ENCODE measurements at places on chromosomes 6 and 20.
A peak's percentile ranks its signal among the peaks of the same experiment; 100 is the strongest.

DNA sequence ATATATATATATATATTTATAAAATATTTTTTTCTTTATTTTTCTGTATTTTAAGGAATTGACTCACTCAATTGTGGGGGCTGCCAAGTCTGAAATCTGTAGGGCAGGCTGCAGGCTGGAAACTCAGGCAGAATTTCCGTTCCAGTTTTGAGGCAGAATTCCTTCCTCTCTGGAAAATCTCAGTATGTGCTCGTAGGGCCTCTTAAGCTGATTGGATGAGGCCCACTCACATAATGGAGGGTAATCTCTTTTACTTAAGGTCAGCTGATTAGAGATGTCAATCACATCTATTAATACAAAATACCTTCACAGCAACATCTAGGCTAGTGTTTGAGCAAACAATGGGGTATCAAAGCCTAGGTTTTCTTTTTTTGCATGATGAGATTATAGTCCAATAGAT is 244.7 kb upstream of the RNF24 start:
- no peak for DNase-seq

DNA sequence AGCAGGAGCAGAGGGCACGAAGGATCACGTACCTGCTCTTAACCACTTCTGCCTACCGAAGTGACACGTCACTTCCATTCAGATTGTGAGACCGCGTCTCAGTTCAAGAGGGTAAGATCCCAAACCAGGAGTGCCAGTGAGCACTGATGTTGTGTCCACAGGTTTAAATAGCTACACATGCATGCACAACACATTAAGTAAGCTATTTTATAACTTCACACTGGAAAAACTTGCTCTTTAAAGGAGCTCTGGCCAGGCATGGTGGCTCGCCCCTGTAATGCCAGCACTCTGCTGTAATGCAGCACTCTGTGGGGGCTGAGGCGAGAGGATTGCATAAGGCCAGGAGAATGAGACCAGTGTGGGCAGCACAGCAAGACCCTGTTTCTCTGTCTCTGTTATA is 21.1 kb downstream of the ABHD12 start:
- no peak for DNase-seq

- no peak for DNase-seq
Observed at GRCh38 chr20:1490643-1491195, 501 bp downstream of the SIRPB2 start.

DNA sequence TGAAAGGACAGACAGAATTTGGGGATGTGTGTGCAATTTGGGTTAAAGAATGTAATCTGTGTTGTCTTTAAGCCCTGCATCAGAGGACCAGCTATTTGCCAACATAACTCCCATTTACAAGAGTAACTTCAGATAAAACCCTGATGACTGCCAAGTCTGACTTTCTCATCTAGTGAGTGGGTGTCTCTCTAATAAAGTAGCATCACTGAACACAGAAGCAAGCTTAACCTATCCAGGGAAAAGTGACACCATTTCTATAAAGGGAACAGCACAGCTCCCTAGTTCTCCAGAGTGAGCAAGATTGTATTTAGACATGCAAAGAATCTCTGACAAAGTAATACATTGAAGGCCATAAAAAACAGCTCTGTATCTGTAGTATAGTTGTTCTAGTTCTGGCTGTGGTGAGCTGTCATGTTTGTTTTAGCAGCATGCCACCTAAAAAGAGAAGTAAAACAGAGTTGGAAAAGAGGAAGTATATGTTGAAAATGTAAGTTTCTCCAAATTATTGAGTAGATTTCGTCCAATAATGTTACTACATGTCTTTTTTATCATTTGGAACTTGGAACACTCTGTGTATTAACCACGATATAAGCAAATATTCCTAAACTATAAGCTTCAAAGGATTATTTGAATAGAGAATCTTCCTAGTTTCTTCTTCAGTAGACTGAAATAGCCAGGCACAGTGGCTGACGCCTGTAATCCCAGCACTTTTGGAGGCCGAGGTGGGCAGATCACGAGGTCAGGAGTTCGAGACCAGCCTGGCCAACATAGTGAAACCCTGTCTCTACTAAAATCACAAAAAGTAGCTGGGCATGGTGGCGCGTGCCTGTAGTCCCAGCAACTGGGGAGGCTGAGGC is 8.8 kb upstream of the PIM1 start:
- DNase-seq = no peak

GRCh38 chr6:139547122-139547776 is 172.8 kb upstream of the CITED2 start:
- no peak for DNase-seq

- no peak for DNase-seq
Observed at GRCh38 chr6:83917001-83917400, 57.5 kb downstream of the CYB5R4 start.

GRCh38 chr20:37417617-37418467 is 71.9 kb downstream of the SRC start:
- no peak for DNase-seq

DNA sequence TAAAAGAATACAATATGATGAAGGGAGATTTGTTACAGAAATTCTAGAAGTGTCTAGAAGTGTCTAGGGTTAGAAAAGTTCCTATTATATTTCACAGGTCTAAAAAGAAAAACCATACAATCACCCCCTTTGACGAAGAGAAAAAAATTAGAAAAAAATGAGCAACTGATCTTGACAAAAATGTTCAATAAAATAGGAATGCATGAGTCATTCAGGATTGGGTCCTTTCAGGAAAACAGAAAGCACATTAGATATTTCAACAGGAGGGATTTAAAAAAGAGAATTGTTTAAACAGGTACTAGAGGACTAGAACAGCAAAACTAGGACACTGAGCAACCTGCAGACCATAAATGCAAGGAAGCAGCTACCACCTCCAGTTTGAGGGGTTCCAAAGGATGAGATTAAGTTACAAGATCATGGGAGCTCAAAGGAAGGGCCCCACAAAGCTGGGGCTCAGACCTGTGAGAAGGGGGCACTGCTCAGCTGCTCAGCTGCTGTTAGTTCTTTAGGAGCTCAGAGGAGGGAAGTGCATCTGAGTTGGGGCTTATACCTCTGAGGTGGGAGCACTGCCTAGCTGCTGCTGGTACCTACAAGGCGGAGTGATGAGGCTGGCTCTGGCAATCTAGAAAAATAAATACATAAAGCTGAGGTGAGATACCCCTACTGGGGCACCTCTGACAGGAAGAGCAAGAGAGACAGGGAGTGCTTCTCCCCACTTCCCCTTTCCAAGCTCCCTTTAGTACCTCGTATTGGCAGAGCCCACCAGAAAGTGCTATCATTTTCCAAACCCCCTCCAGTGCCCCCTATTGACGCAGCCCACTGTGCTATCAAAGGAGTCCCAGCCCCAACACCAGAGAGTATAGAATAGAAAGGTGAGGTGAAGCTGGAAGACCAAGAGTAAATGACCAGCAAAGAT is 27.1 kb upstream of the BEND6 start:
- DNase-seq = no peak

- no peak for DNase-seq
Observed at GRCh38 chr6:134258849-134259306, 59.0 kb downstream of the SGK1 start.

DNA sequence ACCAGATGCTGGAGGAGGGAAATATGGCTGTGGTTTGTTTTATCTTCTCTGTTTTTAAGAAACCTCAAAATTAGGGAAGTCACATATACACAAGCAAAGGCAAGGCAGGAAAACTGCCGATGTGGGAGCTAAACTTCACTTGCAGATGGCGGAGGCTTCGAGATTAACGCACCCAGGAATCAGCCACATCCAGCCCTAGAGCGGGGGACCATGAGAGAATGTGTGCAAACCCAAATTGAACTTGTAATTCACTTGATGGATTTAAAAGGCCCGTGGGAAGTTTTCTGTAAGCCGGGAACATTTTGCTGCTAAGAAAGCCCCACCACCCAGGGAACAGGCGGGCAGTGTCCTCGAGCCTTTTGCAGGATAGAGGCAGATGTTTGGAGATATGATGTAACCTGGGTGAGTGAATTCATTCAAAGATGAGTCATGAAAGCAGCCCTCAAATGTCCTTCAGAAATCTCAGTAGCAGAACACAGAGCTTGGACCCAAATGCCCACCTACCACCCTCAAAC is 39.9 kb downstream of the PREX1 start:
- DNase-seq = no peak

DNA sequence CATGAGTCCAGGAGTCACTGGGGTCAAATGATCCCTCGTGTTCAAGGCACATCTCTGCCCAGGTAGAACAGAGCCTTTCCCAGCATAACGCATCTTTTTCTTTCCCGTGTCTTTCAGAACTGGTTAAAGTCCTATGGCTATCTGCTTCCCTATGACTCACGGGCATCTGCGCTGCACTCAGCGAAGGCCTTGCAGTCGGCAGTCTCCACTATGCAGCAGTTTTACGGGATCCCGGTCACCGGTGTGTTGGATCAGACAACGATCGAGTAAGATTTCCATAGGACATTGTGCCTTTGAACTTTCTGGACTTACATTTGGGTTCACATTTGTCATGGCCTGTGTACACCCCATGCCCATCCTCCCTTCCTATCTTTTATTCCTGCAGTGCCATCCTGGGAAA is 20.2 kb downstream of the MMP24 start:
- DNase-seq = no peak

DNA sequence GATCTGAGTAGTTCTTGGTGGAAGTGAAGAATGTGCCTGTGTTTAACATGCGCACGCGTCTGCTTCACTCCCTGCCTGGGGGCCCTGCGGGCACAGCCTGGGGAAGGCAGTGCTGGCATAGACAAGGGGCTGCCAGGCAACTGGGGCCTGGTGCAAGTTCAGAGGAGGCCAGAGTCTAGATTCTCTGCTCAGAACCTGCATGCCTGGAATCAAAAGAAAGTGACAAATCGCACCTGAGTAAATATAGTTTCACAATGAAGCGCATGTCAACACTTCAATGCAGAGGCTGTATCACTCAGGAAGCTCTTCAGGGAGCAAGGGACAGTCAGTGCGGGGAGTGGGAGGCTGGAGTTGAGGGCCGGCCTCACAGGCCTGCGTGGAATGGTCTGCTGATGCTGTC is 24.2 kb upstream of the PPP1R14C start:
- DNase-seq = no peak

- no peak for DNase-seq
Observed at GRCh38 chr6:122388945-122389344, 10.5 kb upstream of the HSF2 start.

DNA sequence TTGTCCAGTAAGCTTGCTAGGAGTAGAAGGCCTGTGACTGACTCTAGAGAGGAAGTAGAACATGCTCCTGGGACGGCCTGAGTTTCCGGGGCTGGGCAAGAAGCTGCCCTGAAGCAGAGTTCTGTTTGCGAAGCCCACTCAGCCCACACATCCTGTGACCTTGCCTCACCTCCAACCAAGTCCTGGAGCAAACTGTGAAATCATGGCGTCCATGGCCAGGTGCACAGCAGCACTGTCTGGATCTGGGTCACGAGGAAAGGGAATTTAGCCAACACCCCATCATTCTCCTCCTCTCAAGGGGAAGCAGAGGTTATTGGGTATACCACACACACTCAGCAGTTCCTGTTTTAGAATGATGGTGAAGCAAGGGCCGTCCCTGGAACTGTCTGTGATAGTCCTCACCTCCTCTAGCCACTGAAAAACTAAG is 87.5 kb downstream of the CRYBG1 start:
- peak; percentile 1 for DNase-seq

- DNase-seq = no peak
Observed at GRCh38 chr20:51306081-51306480, 236.4 kb downstream of the NFATC2 start.

- DNase-seq = no peak
Observed at GRCh38 chr20:1427457-1428054, 34.7 kb upstream of the FKBP1A start.

DNA sequence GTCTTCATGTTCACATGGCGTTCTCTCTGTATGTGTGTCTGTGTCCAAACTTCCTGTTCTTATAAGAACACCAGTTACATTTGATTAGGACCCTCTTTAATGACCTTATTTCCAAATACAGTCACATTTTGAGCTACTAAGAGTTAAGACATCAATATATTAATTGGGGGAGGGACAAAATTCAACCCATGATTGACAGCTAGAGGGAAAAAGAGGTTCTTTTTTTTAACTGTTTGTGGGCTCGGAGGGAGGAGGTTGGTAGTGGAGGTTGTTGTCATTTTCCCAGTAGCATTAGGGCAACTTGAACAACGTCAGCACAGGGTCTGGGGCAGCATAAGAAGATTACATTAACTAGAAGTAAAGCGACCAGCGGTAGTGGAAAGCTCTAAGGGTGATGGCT is 2.3 kb upstream of the GMDS start:
- DNase-seq = no peak

DNA sequence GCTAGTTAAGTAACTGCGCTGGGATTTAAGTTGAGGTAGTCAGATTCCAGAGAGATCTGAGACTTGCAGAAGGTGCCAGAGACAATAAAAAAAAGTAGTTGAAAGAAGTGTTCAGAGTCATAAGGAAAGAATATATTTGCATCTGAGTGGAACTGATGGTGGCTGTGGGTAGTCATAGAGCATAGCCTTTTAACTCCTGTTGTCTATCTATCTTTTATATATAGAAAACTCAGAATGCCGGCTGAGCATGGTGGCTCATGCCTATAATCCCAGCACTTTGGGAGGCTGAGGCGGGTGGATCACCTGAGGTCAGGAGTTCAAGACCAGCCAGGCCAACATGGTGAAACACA is 62.0 kb downstream of the CARMIL1 start:
- no peak for DNase-seq

- no peak for DNase-seq
Observed at GRCh38 chr20:3547906-3548305, 77.1 kb downstream of the ATRN start.

- DNase-seq = no peak
Observed at GRCh38 chr20:21286775-21287174, 16.4 kb upstream of the XRN2 start.

DNA sequence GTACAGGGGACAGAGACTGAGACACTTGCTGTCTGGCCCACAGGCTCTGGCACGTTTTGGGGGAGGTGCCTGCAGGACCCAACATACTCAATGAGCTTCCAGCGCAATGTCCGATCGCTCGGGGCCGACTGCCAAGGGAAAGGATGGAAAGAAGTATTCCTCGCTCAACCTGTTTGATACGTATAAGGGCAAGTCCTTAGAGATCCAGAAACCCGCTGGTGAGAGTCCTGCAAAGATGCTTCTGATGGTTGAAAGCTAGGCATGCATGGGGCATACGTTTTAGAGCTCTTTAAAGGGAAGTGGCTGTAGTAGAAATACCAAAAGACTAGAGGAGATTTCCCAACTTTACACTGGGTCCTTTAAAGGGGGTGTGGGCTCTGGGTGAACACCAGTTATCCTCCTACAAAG is 2.2 kb downstream of the PRRC2A start:
- DNase-seq = no peak

DNA sequence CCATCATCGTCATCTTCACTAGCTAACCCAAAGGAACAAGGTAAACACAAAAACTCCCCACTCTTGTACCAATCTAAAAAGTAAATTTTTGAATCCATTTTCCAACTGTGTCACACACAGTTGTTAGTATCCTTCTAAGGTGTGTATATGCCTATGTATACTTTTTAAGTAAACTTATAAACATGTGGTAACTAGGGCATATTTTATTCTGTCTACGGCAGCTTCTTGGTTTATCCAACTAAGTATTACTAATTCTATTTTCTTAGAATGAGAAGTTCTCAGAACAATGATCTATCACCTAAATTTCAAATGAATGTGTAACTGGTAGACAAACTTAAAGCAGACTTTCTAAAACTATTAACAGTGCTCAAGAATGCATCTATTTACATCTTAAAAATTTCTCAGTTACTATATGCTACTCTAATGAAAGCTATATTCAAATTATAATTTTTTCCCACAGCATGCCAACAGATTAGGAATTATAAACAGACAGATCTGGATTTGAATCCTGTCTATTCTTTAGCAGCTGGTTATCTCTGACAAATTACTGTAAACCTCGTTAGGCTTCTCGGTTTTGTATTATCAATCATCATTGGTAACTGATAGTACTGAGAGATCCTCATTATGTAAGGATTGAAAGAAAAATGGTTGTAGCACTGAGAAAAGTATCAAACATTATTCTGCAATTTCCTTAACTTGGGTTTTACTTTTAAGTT is 1.8 kb upstream of the PLN start:
- DNase-seq = no peak
